Pancreas (tissue), 10 donors: ENCODE measurements at places on chromosomes 6 and 20.
A peak's percentile ranks its signal among the peaks of the same experiment; 100 is the strongest.

GRCh38 chr20:58852543-58853271, at the start of gene GNAS:
GNAS (plus strand) TSS chr20:58852716.
- peak; percentile 67 for DNase-seq

GRCh38 chr6:114362957-114363356, 20.1 kb upstream of the HS3ST5 start:
- no peak for DNase-seq

GRCh38 chr6:105907301-105907700, 178.8 kb upstream of the PRDM1 start:
- DNase-seq, result no peak

- no peak for DNase-seq
Observed at GRCh38 chr6:41535766-41536165, 10.4 kb upstream of the FOXP4 start.

GRCh38 chr20:431012-431904, 23.2 kb downstream of the RBCK1 start:
- DNase-seq, result peak; percentile 59

DNA sequence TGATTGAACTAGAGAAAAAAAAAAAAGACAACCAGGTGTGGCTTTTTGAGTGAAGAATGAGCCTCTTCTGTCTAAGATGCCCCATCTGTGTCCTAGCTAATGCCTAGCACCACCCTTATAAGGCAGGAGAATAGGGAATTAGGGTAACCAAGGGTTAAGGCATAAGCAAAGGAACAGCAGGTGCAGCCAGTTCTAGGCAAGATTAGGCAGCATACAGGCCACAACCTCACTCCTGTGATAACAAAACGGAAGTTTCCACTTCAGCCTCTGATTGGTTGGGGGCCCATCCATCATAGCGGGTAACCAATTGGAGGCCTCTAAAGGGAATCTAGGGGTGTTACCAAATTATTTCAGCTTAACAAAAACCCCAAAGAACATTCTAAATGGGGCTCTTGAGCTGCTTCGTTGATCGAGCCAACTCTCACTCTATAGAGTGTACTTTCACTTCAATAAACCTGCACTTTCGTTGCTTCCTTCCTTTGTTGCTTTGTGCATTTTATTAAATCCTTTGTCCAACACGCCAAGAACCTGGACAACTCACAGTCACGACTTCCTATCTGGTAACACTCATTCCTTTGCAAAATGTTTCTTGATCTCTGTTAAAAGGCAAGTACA, 61.9 kb upstream of the TAGAP start:
- peak; percentile 77 for DNase-seq

- DNase-seq, result no peak
Observed at GRCh38 chr6:19086480-19086879, 699.3 kb downstream of the RNF144B start.

DNA sequence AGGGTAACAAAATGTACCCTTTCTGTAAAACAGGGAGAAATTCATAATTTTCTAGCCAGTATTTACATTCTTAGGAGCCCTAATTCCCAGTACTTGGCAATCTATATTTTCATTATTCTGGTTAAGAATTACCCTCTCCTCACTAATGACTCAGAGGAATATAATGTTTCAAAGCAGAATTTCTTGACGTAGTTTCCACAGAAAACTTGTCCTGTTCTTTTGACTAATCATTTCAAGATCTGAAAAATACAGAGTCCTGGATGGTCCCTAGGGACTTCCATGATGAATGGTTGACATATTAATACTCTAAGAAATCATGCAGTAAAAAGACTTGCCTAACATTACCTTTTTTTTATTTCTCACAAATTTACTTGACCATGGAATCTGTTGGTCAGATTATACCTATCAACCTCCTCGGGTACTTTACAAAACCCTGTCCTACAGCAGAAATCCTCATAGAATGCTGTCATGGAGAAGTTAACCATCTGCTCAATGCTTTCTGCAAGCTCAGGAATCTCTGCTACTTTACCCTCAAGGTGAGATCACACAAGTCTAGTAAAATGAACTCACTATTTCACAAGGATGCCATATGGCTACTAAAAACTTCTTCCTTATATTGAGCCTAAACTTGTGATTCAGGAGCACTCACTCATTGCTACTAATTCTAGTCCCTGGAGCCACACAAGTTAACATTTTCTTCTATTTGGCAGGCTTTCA, 202.1 kb upstream of the CNR1 start:
- no peak for DNase-seq

DNA sequence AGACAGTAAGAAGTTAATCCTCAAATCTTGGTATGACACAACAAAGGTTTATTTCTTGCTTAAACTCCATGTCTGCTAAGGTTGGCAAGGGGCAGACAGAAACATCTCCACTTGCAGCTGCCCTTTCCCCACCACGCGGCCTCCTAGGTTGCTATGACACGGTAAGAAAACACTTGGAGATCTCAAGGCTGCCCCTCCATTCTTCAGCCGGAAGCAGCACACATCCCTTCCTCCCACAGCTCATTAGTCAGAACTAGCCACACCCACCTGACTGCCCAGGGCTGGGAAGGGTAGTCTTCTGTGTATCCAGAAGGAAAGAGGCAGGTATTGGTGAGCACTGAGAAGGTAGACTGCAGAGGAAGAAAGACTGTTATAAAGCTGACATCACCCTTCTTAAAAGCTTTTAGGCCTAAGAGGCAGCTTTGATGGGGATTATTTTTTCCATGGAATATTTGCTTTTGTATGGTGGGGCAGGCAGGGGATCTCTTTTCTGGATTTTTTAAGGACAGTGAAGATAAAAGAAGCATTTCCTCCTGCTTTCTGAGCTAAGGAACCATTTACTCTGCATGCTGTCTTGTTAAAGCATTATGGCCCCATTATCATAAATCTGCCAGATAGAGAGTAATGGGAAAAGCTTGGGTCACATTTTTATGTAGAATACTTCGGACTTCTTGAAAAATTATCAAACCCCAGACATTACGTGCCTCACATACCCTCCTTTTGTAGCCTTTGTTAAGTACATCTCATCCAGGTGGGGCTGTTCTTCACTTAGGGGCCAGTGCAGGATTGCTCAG, 41.6 kb downstream of the MRAP2 start:
- DNase-seq, result no peak

DNA sequence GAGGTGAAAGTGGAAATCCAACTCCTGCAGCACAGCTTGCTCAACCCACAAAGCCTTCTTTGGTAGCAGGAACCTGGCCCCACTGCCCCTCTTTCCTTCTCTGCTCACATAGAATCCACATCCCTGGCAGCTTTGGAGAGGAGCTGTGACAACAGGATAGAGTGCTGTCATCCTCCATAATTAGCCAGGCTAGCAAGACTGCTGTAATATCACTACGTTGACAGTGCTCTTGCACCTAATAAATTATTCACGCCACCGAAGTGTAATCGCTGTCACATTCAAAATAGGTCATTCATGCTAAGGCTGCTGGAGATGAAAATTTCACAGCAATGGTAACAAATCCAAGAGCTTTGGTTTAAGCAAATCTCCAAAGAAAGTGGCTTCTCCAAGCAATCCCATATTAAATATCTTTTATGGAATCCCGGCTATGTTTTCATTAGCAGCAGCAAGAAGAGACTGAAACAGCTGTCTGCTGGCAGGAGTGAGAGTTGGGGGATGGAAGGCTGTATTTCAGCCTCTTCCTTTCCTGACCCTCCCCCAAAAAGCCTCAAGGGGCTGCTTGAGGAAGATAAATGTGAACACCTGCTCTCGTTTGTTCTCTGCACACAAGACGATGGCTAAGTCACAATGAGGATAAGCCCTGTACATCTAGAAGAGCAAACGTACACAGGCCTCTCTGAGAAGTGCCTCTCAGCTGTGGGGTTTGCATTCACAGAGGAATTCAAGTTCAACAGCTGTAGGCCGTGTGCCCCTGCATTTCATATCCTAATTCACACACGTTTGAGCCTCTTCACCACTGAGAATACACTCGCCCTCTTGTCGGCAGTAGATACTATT, 16.5 kb downstream of the RIPOR2 start:
- DNase-seq, result no peak

- no peak for DNase-seq
Observed at GRCh38 chr20:4684837-4685413, 36.8 kb upstream of the PRND start.

DNA sequence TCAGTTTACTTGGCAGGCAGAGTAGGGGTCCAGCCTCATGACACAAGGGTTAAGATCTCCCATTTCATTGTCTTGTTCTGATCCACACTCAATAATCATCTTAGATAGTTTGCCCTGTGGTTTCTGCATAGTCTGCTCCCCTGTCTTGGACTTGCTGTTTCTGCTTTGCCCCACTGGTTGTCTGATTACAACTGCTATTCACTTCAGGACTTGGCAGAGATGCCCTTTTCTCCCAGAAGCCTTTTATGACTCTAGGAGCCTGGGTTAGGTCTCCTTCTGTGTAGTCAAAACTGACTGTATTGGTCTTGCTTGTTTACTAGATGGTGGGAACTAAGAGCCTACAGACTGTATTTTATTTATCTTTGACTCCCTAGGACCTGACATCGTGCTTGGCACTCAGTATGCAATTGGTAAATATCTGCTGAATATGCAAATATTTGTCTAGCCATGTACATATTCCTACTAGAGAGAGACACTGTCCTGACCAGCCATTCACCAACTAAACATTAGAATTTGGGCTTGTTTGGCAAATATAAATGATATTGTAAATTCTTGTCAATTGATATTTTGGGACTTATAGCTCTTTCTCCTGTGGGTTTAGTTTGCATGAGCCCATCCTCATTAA, 165.9 kb upstream of the KCNK16 start:
- DNase-seq, result no peak

DNA sequence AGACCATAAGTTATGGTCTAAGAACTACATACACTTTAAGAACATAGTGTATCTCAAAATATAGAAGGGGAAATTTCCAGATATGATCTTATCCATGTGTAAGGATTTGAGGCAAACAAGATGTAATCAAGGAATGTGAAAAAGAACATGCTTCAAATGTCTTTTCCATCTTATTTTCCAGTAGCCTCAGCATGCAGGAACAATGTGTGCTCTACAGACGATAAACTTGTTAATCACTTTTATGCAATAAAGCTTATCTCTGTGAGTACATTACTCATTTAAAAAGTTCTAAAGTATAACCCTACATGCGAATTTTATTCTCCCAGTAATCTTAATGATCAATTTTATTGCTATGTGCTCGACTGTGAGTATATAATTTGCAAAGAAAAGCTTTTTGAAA, 185.2 kb downstream of the ALDH8A1 start:
- no peak for DNase-seq

DNA sequence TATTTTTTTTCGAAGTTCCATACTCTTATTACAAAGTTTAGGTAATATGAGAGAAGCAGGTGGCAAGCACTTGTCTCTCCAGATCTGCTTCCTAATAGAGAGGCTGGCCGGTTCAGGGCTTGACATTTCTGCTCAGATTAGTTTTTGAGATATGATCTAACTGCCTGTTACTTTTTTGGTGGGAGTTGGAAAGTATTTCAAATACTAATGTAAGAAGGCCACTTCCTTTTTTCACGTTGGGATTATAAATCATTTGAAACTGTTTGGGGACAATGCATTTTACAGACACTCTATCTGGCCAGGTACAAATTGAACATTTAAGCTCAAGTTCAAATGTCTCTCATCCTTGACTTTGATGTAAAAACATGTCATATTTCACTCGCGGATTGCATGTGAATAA, 222.1 kb upstream of the SULF2 start:
- DNase-seq, result no peak

DNA sequence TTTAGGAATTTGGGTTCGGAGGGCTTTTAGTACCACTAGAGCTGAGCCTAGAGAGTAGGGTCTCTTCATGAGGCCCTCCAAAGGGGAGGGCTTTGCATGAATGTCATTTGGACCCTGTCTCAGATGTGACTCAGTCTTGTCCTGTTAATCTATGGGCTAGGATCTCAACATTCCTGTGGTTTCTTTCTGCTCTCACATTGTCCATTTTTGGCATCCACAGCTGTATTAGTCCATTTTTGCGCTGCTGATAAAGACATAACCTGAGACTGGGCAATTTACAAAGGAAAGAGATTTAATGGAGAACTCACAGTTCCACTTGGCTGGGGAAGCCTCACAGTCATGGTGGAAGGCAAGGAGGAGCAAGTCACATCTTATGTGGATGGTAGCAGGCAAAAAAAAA, 61.0 kb downstream of the CRYBG1 start:
- no peak for DNase-seq

- peak; percentile 89 for DNase-seq
Observed at GRCh38 chr20:2651772-2652723, at the start of gene NOP56. NOP56 (plus strand) TSS chr20:2652632; CDS start chr20:2652661, 29 bp downstream.

- DNase-seq, result no peak
Observed at GRCh38 chr6:111959766-111960165, 86.5 kb upstream of the FYN start.

DNA sequence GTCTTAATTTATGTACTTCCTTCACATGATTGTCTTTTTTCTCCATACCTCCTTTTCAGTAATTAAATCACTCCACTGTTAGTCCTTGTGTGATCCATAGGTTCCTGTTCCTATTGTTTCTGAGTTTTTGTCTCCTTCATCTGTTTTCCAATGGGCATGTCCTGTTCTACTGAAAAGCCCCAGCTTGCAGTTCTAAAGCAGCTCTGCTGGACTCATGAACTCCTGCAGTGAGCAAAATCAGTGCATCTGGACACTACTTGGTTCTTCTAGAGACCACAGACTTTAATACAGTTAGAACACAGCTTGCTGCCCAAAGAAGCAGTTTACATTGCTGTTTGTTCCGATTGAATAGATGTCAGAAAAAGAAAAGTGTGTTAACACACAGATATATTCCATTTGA, 593.3 kb upstream of the HS3ST5 start:
- DNase-seq, result no peak

GRCh38 chr6:45812922-45813321, 202.7 kb downstream of the CLIC5 start:
- no peak for DNase-seq

DNA sequence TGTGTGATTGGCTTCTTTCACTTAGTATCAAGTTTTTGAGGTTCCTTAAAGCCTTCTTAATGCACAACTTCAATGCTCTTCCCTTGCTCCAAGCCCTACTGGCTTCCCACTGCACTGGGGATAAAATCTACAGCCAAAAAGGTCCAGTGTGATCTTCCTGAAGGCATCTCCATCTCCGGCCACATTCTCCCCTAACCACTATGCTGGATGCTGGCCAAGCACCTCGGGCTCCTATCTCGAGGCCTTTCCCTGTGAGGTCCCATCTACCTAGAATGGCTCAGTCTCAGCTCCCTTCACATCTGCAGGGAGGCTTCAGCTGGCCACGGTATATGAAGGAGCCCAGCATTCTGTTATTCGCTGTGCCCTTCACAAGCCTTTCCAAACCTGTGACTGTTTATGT, 48.1 kb downstream of the CNKSR3 start:
- no peak for DNase-seq

- DNase-seq, result no peak
Observed at GRCh38 chr6:131205481-131206244, 70.4 kb downstream of the AKAP7 start.

GRCh38 chr20:44596876-44597275, 14.5 kb downstream of the PKIG start:
- no peak for DNase-seq

GRCh38 chr6:133547136-133547535, 306.0 kb downstream of the EYA4 start:
- no peak for DNase-seq

DNA sequence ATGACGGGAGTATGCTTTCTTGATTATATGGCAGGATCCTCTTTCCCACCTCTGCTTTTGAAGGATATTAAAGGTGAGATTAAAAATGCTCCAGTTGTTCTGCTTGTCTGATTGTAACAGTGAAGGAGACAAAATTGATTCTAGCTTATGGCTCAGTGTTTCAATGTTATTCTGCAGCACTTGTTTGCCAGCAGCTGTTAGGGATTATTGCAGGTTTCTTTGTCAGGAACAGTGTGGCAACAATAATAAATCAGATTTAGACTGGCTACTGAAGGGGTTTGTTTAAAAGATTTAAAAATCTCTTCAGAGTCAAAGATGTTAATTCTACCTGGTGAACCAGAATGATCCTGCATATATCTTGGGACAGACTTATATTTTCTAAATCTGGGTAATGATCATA, 126.9 kb downstream of the LAMA2 start:
- DNase-seq, result no peak
